Pons (tissue), 1 donor: ENCODE measurements at places on chromosomes 2 and 18.

DNA sequence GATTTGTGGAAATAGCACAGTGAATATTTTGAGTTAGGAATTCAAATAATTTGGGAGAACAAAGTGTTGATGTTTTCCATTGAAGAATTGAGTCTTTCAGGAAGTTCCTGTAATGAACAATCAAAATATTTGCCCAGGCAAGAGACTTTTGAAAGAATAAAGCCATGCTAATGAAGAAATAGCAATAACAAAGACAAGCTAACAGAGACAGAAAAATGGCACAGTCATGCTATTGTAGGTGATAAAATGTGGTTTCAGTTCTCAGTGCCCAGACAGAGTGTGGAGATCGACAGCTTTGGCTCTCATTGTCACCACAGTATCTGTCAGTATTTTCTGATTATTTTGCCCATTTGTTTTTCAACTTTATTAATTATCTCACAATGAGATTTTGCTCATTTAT lies 490.8 kb upstream of the PIK3C3 start:
- DNase-seq = peak; percentile 19

DNA sequence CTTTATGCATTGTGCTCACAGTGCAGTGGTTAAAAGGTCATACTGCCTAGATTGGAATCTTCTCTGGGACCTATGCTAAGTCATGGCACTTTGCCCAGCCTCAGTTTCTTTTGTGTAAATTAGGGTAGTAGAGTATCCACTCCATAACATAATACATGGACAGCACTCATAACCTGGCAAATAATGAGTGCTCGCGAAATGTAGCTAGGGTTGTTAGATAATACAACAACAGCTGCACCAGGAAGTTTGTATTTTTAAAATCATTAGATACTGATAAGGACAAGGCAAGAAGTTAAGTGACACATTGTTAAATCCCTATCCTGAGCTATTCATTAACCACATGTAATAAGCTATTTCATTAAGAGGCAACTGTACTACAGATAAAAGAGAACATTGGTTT lies 13.8 kb upstream of the PLA2R1 start:
- no peak for DNase-seq

GRCh38 chr2:230008708-230009066 lies 60.0 kb downstream of the SLC16A14 start:
- no peak for DNase-seq

- peak; percentile 78 for DNase-seq
These were observed 8.5 kb downstream of the IRS1 start for GRCh38 chr2:226791056-226791486.

- DNase-seq = peak; percentile 37
These were observed 30.9 kb downstream of the LONRF2 start for GRCh38 chr2:100291152-100291970.

DNA sequence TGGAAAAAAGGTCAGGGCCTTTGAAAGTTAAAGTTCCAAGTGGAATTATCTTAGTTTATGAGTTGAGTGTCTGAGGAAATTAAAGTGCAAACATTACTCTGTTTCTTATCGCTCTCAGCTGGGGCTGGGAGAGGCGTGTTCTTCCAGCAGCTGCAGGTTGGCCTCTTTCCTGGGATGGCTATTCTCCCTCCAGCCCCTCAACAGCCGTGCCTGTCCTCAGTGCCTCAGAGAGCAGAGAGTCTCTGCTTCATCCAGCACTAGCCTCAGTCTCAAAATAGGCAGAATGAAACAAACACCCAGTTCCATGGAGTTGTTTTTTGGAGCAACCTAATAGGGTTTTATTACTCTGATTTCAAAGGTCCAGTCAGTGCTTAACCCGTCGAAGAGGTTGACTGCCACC lies 298.1 kb downstream of the GALR1 start:
- no peak for DNase-seq

DNA sequence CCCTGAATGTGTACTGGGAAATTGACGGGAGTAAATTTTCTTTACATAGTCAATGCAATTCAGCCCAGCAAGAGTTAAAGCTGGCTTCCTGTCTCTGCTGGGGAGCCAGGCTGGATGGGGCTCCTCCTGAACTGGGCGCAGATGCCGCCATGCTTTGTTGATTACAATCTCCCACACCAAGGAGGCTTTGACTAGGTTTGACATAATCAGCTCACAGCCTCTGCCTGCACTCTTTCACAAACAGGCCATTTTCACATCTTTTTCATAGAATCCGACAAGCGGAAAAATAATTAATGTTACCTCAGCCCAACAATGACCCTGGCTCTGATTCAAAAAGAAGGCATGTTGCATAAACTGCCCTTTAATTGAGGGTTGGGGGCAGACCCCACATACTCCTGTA lies 54.3 kb downstream of the FOXI3 start:
- DNase-seq = no peak

DNA sequence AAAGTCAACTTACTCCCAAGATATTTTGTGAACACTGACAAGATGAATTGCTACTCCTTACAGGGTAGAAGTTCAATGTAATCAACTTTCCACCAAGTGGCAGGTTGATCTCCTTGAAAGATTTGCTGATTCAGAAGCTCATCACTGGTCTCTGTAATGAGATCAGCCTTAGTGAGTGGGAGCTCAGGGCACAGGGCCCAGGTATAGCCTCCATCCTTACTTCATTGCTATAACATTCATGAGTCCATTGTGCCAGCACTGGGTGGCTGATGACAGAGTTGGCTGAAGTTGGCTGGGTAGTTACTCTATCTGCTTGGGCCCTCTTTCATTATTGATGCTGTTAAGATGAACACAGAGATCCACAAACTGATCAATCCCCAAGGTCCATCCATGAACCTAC lies 379.0 kb downstream of the IRS1 start:
- DNase-seq = no peak

DNA sequence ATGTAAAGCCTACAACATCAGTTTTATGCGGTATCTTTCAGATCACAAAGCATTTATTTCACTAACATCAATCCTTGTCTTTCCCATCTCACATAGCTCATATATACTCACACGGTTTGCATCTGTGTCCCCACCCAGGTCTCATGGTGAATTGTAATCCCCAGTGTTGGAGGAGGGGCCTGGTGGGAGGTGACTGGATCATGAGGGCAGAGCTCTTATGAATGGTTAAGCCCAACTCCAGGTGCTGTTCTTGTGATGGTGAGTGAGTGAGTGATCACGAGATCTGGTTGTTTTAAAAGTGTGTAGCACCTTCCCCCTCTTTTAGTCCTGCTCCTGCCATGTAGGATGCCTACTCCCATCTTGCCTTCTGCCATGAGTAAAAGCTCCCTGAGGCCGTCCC lies 42.0 kb downstream of the PARD6G start:
- no peak for DNase-seq

GRCh38 chr18:38481576-38481975 lies 916.0 kb upstream of the CELF4 start:
- peak; percentile 87 for DNase-seq

GRCh38 chr2:1607971-1608688 lies 136.2 kb downstream of the PXDN start:
- no peak for DNase-seq

DNA sequence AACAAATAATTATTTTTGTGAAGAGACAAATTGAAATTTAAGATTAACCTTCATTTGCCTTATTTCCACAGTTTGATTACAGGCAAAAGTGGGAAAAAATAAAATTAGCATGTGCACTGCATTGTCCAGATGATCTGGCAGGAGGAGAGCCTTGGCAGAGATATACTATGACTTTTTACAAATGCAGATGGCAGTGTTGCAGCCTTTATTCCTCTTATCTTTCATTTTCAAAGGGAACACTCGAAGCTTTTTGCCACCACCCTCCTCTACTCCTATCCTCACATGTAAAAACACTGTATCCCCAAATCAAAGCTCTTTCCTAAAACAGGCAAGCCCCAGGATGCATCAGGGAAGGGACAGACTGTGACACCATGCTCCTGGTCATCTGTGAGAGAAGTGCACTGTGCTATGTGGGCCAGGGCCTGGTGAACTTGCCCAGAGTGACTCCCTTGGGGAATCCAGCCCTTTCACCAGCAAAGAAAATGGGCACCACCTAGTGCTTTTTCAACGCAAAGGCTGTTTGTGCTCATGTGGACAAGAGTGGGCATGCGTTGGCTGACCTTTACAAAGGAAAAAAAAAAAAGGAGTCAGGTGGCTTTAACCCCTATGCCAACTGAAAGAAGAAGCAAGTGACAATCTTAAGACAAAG lies 74.7 kb upstream of the ETAA1 start:
- DNase-seq = peak; percentile 55

DNA sequence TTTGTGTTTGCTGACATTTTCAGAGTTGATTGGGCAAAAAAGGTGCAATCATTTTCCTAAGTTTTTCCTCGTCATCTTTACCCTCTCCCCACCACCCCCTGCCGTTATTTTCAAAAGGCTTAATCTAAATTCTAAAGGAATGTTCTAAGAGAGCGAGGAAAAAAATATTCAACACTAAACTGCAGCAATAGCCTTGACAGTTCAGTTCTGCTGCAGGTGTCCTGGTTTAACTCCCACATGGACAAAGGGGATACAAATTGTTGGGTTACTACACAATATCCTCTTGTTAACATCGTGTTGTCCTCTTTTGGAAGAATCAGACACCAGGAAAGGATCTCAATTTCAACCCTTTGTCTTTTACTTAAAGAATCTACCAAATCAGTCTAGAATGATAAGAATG lies 696.5 kb downstream of the NRXN1 start:
- no peak for DNase-seq

DNA sequence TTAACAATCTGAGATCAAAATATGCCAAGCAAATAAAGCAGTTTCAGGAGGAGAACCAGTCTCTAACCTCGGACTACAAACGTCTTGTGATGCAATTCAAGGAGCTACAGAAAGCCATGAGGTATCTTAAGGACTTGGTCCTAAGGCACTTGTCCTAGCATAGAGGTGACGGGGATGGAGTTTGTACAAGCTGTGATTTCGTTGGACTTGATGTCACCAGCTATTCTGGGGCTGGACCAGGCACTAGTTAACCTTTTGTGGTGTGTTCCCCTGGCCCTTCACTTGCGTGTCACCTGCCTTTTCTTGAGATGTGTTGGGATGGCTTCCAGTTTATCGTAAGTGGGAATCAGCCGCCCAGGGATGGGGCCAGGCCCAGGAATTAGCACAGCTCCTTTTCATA lies 33.7 kb downstream of the OTOF start:
- no peak for DNase-seq
